ENCODE measurements at places on chromosomes 3 and 15. TPM values are rescaled to one million over a fixed set of nuclear protein-coding genes. Genes with fewer than 3 reads are reported as not detected.

The ECE2 gene
- total RNA-seq, result not detected

The CHRM5 gene
- not detected for total RNA-seq

The KCNMB2 gene
- total RNA-seq, result not detected

- DNase-seq, result peak; percentile 11
Observed at GRCh38 chr3:38131621-38132369, 5.1 kb downstream of the ACAA1 start.

GRCh38 chr15:67865331-67865730 lies 25.5 kb upstream of the RNU6-1 start:
- DNase-seq, result no peak

- no peak for DNase-seq
Observed at GRCh38 chr3:34969513-34969912, 669.8 kb upstream of the ARPP21 start.

The ADAMTS17 gene
- total RNA-seq, result 4.2 TPM

DNA sequence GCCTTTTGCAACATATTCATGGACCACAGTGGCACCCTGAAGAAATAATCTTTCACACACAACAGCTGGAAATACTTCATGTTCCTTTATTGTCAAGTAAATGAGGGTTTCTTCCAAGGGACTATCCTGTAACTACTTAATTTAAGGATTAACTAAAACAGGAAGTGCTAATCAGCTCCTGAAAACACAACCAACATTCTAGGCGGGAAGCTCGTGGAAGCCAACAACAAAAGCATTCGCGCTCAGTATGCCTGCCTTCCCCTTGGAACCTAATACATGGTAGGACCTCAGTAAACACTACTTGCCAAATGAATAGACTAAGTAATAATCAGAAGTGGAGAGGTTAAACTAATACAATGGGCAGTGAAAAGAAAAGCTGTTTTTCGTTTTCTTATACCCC lies 300.9 kb downstream of the RORA start:
- no peak for DNase-seq

- no peak for DNase-seq
Observed at GRCh38 chr15:90482124-90483011, 47.4 kb upstream of the CRTC3 start.

GRCh38 chr15:31175484-31175883 lies 74.0 kb upstream of the TRPM1 start:
- no peak for DNase-seq

The C3orf80 gene
- not detected for total RNA-seq

GRCh38 chr3:84836961-84837360 lies 121.8 kb upstream of the CADM2 start:
- DNase-seq, result no peak

DNA sequence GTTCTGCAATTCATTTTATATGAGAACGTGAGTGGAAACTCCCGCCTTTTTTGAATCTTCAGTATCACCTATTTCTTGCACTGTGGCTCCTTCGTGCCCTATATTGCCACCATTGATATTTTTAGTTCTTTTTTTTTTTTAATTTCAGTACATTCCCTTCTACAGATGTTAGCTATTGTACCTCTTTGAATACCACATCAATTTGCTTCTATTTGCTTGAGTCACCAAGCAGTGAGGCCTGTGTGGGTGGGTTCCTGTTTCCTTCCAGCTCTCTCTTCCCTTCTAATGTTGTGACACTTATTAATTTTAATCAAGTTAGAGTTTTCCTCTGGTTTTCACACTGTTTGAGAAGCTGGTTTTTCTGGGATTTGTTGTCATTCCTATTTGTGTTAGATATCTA lies 8.7 kb downstream of the HACD2 start:
- DNase-seq, result no peak

The ANKRD63 gene
- total RNA-seq, result not detected

GRCh38 chr3:159840703-159841299 lies 147.8 kb upstream of the IL12A start:
- no peak for DNase-seq

DNA sequence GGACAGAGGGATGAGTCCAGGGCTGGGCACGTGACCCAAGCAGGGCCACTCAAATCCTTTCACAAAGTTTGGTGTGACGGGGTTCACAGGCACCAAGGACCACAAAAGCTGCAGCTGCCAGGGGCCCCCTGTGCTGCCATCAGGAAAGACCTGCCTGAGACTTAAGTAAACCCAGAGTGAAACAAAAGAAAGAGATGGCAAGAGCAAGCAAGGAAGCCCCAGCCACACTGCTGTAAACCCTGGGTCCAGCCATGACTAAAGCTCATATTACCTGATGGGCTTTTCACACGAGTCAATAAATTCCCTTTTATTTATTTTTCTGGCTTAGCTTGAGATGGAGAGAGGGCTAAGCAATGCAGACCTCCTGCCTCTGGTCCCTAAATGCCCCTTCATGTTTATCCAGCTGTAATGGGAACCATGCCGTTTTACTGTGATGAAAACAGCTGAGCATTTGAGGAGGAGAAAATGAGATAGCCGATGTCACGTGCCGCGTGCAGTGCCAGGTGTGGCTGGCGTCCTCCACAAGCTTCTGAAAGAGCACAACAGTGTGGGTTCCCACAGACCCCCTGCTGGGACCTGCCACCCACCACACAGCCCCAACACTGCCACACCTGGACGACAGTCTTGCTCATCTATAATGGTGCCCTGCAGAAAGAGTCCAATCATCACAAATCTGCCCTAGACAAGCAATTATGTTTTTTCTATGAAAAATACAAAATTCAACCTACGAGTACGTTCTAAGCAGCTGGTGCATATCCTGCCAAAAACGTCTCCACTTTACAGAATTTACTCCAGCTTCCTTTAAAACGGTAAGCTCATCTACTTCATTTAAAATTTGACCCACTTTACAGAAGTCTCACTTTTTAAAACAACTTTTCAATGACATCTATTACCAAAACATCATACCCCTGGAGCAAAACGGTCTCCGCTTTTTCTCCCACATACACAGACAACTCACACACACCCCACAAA lies 34.2 kb downstream of the ADAMTS17 start:
- no peak for DNase-seq

GRCh38 chr3:191376516-191377141 lies 46.3 kb upstream of the UTS2B start:
- no peak for DNase-seq

DNA sequence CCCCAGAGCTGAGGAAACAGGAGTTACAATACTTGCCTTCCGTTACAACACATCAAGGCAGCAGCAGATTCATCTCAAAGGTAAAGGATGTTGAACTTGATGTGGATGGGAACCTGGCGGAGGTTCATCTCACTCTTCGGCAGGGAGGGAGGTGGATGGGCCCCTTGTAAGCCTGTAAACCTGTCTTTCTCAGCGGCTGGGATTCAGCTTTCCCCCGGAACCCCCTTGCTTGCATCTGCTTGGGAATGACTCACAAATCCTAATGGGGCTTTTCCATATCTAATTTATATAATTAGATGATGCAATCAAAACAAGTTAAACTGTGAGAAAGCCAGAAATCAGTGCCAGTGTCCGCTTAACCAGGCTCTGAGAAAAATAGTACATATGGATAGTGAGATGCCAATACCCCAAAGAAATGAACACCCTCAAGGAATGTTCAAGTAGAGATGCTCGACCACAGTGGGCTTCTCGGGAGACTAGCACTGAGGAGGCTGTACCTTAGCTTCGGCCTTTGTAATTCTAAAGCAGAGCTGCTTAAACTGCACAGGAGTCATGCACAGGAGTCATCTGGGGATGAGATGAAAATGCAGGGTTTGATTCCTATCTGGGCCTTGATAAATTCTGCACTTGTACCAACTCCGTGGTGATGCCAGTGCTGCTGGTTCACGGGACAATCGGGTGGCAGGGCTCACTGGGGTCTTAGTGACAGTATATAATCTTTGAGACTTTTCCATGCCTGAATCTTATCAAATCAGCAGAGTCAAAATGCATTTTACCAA lies 2.2 kb upstream of the FAM240A start:
- DNase-seq, result no peak

DNA sequence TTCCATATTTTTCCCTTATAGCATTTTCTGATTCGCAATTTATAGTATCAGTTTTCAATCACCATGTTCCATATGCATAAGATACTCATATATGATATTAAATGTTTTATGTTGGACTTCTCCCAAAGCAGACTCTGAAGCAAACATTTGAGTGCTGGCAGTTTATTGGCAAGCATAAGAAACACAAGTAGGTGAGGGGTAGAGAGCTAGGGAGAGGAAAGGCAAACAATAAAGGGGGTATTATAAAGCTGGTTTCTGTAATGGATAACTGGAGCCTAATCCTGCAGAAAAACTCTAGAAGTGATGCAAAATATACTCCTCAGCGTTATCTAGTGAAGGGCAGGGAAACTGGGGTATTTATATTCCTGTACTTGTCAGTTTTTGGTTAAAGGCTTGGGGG lies 491.5 kb upstream of the TGFBR2 start:
- no peak for DNase-seq

- DNase-seq, result no peak
Observed at GRCh38 chr3:99365979-99366378, 272.4 kb upstream of the COL8A1 start.

The NGLY1 gene
- 20.1 TPM for total RNA-seq

DNA sequence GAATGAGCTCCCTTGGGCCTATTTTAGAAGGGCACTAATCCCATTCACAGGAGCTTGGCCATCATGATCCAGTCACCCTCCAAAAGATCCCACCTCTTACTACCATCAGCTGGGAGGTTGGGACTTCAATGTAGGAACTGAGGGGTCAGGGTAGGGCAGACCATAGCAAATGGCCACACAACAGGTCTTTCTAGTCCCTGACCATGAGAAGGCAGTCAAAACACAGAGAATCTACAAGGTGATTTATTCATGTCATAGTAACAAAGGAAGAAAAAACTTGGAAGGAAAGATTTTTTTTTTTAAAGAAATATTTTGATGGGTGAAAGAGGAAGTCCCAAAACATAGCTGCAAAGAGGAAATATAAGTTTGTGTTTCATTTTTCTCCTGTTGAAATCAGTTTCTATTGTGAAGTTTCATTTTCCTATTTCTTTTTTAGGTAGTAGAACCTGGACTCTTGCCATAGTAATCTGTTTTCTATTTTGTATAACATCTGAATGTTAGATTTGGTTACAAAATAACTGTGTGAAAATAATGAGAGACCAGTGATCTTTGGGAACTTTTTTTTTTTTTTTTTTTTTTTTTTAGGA lies 23.5 kb upstream of the TNFSF10 start:
- DNase-seq, result no peak

DNA sequence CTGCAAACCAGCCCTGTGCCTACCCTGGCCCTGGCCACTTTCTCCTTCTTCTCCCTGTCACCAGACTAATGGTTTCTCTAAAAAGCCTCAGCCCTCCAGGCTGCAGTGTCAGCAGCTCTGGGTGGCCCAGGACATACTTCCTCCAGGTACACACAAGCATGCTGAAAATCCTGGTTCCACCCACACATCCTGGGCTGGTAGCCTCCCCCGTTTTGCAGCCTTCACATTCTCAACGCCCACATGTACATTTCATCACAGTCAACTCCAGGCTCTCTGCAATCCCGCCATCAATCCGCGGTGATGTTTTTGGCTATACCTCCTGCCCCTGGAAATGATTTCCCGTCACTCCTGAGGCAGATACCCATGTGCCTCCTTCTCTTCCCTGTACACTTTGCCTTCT lies 59.4 kb downstream of the MAGEF1 start:
- no peak for DNase-seq

- no peak for DNase-seq
Observed at GRCh38 chr3:193832833-193833413, 239.9 kb downstream of the OPA1 start.

DNA sequence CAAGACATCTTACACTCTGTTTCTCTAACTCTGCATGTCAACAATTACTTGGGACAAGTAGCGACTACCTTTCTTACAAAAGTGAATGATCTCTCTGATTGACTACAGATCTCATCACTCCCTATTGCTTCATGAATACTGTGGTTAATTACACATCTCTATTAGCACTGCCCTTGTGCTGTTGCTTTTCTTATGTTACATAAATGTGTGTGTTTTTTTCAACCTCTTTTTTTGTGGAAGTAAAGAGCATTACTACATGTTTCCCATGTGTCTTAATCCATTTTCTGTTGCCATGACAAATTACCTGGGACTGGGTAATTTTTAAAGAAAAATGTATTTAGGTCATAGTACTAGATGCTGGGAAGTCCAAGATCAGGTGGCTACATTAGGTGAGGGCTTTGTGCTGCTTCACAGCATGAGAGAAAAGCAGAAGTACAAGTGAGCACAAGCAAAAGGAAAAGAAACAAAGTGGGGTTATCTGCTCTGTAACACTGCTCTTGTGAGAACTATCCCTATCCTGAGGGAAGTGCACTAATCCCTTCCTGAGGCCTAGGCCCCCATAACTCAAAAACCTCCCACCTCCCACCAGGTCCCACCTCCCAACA lies 298.2 kb upstream of the SATB1 start:
- DNase-seq, result no peak

The SKIL gene
- 35.1 TPM for total RNA-seq

The TP63 gene
- 302 TPM for total RNA-seq

DNA sequence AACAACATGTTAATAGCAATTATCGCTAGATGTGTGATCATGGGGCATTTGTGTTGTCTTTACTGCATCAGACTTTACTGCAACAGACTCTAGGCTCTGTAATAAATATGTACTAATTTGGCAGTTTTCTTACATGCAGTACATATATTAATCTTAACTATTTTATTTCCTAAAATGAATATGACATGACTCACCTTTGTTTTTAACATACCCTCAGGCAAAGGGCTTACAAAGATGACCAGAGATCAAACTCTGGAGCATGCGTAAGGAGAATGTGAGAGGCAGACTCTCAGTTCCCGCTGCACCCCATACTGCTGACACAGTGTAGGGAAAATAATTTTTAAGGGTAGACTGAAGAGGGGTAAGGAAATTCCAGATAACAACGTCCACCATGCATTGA lies 7.2 kb upstream of the FAM174B start:
- DNase-seq, result no peak

The ZNF662 gene
- 12.8 TPM for total RNA-seq

The PP2D1 gene
- total RNA-seq, result not detected

DNA sequence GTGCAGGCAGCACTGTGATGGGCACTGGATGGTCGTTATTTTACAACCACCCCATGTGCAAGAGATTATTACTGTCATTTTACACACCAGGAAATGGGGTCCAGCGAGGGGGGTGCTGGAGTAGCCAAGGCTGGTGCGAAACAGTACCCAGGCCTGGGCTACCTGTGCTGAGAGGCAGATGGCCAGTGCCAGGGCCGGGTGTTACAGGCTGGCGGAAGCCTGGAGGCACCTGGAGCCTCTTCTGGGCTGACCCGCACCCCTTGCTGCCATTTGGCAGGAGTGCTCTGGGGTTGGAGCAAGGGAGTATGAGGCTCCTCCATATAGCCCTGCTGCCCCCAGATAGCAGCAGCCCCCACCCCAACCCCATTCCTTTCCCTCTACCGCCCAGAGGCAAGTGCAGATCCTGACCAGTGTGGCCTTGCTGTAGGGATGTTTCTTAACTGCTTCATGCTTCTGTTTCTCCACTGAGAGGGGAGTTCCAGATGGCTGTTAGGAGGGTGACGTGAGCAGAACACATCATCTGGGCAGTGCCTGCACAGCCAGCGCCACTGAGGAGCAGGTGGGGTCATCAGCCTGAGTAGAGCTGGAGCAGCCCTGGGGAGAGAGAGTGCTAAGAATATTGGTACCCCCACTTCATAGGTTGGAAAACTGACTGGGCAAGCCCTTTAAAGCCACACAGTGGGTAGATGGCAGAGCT lies 15.3 kb downstream of the SNX33 start:
- no peak for DNase-seq

The TYRO3 gene
- 39.3 TPM for total RNA-seq

Measured in suprapubic skin (tissue), 4 donors.